Cardiac fibroblast (primary cell): ENCODE measurements at places on chromosomes 13 and 19.

DNA sequence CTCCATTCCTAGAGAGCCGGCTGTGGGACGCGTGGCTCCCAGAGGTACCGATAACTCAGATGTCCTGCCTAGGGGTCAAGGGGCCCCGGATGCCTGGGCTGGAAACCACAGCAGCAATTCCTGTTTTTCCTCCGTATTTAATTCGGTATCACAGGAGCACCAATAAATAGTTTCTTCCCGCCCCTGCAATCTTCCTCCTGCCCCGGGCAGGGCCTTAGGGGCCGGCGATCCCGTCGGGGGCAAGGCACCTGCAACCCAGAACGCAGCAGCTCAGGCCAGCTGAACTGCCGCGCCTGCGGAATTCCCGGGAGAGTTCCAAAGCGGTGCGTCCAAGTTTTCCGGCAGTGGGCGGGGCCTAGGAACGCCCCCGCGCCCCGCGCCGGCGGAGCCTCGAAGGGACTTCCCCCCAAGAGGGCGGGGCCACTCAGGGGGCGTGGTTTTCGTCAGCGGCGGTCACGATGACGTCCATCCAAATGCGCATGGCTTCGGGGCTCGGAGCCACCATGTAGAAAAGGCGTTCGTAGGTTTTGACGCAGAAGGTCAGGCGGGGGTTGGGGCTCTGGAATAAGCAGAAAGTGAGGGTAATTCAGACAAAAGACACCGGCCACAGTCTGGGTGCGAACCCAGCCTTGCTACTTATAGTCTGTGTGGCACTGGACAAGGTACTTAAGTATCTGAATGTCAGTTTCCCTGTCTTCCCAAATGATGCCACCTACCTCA, 9.7 kb upstream of the LYPD3 start:
- DNase-seq: peak; percentile 96

- no peak for DNase-seq
Observed at GRCh38 chr13:68234274-68234673, 1004.1 kb upstream of the PCDH9 start.

DNA sequence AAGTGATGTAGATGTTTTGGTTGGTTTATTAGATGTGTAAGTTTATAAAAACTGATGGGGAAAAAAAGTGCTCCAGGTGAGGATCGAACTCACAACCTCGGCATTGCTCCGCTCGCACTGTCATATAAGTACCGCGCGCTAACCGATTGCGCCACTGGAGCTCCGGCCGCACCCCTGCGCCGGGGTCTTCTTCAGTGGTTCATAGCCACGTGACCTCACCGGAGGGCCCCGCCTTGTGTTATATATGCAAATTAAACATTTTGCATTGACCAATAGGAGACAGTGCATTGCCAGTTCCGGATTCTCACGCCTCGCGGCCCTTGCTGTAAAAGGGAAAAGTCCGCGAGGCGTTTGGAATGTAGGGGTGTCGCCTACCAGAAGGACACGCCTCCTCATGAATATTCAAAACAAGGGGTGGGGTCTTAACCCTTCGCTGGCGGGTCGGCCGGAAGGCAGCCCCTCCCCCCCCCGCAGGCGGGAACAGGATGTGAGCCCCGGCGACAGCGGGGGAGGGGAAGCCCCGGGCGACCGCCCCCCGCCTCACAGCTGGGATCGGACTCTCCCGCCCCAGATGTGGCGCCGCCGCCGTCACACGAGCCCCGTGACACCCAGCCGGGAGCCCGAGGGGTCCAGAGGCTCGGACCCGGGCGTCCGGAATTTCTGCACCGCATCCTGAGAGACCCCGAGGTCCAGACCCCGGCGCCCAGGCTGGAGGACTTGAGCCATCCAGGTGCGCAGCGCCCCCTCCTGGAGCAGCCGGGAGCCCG, at the start of gene PLEKHG2:
PLEKHG2 (plus strand) TSS at position 570 of the 767 bp plus-strand sequence. CDS start 1,418 bp downstream, outside the sequence.
- peak; percentile 100 for DNase-seq

GRCh38 chr13:111219280-111219679, 101.2 kb upstream of the TEX29 start:
- peak; percentile 91 for DNase-seq

DNA sequence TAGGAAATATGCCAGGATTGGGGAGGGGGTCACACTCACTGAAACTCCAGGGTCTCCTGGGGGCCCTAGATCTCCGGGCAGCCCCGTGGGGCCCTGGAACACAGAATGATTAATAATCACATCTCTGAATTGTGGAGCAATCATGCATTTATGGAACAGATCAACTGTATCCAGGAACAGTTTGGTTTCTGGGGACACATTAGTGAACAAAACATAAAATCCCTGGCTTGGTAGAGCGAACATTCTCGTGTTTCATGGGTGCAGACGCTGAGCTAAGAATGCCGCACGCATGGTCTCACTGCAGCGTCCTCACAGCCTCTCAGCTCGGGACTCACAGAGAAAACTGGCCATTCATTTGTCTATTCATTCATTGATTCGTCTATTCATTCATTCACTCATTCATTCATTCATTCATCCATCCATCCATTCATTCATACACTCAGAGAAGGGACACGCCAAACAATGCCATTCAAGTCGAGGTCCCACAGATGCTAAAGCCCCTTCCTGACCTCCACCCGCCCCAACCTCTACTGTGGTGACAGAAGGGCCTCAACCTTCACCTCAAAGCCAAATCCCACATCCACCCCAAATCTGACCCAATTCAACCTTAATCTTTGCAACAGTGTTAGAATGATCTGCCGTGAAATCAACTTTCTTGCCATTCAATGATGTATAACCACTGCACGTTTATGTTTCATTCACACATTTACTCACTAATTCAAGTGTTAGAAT, 35.0 kb upstream of the OLFM2 start:
- no peak for DNase-seq

GRCh38 chr19:3054972-3055740, 7.1 kb downstream of the TLE5 start:
- no peak for DNase-seq

GRCh38 chr19:13951043-13951442, 1.3 kb upstream of the DCAF15 start:
- no peak for DNase-seq

GRCh38 chr19:2096034-2096479, at the start of gene MOB3A:
Gene MOB3A (minus strand): TSS chr19:2096326. CDS start chr19:2078560, 17,766 bp downstream.
- DNase-seq: peak; percentile 95

DNA sequence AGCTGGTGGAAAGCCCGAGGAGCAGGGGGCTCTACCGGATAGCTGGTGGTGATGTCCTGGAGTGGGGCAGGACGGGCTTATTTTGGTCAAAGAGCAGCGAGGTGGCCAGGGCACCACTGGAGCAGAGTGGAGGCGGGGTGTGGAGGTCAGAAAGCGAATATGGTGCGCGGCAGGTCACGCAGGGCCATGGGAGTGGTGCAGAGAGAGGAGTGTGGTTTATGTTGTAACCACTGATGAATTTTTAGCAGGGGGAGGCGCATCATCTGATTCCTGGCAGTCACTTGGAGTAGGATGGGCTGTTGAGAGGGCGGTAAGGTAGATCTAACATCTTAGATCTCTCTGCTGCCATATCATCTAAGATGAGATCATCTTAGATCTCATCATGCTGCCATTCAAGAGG, 1.4 kb upstream of the ZNF414 start:
- DNase-seq: no peak

- DNase-seq: peak; percentile 34
Observed at GRCh38 chr19:50460161-50460765, 16.0 kb upstream of the EMC10 start.

DNA sequence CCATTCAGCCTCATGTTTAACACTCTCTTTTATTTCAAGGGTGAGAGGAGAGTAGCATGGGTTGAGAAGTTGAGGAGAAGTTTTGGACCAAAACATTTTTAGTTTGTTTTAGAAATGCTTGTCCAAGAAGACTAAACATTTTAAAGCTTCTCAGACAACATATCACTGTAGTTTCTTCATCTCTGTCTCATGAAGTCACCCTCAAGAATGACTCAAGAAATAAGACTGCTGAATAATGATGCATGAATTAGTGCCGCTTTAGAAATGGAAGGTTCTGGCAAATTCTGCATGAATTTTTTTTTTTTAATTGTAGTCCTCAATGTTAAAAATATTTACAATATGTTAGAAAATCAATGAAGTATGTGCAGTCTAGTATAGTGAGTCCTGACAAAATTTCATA, 422.7 kb upstream of the ARGLU1 start:
- no peak for DNase-seq

DNA sequence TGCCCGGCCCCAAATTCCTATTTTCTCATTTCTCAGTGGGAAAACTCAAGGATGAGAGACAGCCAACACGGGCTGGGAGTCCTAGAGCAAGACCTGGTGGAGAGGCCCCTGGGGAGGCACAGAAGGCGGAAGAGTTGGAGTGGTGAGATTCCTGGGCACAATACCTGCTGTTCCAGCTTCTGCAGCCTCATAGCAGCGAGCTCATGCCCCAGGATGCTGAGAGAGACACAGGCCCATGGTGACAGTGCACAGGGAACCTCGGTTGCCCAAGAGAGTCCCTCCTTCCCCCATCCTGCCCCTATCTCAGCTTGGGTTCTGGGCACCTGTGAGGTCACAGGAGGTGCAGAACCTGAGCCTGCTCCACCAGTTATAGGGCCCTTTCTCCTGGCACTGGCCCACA, 1.4 kb downstream of the TULP2 start:
- no peak for DNase-seq

DNA sequence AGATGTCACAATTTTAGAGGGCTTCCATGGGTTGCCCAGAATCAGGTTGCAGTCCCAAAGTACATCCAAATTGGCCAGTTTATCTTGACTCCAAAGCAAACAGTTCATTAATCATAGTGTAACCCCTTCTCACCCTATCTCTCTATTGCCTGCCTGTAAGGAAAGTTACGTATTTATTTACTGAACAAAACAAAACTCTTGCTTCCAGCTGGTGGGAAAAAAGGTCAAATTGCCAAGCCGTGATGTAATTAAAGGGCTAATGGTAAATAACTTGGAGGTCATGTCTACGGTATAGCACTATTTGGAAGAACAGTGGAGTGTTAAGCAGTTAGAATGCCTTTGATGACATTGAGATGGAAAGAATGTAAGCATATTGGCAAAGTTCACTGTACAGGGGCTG, 214.0 kb downstream of the DLEU7 start:
- peak; percentile 34 for DNase-seq

GRCh38 chr13:19601749-19602725, 31.4 kb upstream of the MPHOSPH8 start:
- peak; percentile 36 for DNase-seq

GRCh38 chr19:4238831-4239230, 8.0 kb upstream of the YJU2 start:
- no peak for DNase-seq

DNA sequence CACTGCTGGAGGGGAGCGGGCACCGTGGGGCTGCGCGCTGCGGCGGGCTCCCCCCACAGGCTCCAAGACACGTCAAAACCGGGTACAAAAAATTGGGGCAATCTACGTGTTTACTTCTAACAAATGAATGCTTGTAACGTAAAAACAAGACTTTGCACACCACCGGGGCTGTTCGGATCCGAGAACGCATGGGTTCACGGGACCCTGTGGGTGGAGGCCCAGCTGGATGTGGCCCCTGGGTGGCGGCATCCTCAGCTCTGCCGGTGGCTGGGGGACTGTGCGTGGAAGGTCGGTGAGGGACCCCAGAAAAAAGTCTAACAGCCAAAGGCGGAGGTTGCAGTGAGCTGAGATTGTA, 10.3 kb upstream of the SLC7A10 start:
- DNase-seq: no peak
